RPMI8226 (cell line): ENCODE measurements at places on chromosomes 4 and X.

DNA sequence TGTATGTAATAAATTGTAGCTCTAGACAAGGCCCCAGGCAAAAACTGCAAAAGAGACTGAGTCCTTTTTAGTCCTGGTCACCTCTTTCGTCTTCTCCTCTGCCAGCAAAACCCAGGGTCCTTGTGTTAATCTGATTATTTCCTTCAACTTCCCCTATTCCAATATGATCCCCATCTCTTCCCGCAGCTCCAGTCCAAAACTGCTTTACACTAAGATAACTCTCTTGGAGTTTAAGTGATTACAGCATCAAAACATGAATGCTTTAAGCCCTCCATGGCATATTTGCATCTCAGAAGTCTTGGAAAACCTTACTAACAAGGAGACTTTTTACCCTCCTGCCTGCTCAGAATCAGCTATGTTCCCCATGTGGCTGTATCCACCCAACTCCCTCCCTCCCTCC lies 59.3 kb downstream of the MAGEA1 start:
- DNase-seq = no peak

GRCh38 chr4:176595257-176595656 lies 197.5 kb downstream of the VEGFC start:
- DNase-seq = no peak

DNA sequence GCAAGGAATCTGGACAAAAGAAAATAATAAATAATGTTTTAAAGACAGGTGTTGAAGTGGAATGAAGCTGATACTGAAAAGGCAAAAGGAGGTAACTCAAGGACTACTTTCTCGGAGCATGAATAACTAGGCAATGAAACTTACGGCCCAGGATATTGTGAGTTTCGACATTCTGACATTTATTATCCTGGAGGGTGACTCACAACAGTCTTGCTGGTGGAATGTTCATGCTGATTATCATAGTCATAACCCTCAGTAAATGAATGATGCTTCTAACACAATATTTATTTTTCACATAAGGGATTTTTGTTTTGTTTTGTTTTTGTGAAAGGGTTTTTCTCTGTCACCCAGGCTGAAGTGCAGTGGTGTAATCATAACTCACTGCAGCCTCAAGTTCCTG lies 147.0 kb upstream of the HPGD start:
- DNase-seq = no peak

DNA sequence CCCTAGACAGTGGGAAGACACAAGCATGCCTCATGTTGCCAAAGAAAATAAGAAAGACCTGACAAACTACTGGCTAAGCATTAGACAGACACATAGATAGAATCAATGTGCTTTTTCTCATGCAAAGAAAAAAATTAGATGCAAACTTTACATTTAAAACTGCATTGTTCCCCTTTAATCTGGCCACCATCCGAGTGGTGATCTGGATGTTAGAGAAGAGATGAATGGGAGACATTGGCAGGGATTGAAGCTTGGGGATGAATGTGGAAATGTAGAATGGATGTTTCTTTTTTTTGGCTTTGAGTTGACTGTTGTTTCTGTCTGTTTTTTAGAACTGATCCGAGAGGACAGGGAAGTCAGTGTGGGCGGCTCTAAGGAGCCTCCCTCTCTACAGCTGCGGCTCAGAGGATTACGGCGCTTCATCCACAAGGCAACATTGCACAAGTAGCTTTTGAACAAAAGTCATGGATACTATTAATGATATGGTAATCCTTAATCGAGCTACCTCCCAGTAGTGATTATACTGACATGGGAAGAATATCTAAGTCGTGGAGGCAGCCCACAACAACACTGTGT lies 53.0 kb downstream of the HELT start:
- no peak for DNase-seq

DNA sequence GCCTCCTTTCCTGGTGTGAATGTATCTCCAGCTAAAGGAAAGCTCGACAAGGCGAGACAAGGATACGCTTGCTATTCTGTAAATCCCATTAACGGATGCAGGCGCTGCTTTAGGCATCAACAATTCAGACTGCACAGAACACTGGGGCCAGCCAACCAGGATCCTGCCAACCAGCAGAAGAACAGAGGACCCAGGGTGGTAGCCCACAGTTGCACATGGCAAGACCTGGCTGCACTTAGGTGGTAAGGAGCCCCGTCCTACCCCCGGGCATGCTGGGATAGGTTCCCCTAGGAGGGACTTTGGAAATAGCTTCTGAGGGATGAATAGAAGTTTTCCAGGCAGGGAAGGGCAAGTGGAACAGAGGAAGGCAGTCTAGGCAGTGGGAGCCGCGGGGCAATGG lies 20.7 kb downstream of the PSAPL1 start:
- DNase-seq = no peak
